ENCODE measurements at places on chromosomes 16 and 17. TPM values are rescaled to one million over a fixed set of nuclear protein-coding genes. Genes with fewer than 3 reads are reported as not detected.

SYT17 gene
- 2.4 TPM for total RNA-seq

SLC35G6 gene
- total RNA-seq, result not detected

CSF3 gene
- 0.43 TPM for total RNA-seq

- no peak for DNase-seq
These were observed 950.8 kb upstream of the GOT2 start for GRCh38 chr16:59684911-59685310.

GRCh38 chr16:13392341-13392740 is 490.9 kb downstream of the SHISA9 start:
- no peak for DNase-seq

- DNase-seq, result no peak
These were observed 145.5 kb upstream of the ASIC2 start for GRCh38 chr17:33438578-33438977.

DNA sequence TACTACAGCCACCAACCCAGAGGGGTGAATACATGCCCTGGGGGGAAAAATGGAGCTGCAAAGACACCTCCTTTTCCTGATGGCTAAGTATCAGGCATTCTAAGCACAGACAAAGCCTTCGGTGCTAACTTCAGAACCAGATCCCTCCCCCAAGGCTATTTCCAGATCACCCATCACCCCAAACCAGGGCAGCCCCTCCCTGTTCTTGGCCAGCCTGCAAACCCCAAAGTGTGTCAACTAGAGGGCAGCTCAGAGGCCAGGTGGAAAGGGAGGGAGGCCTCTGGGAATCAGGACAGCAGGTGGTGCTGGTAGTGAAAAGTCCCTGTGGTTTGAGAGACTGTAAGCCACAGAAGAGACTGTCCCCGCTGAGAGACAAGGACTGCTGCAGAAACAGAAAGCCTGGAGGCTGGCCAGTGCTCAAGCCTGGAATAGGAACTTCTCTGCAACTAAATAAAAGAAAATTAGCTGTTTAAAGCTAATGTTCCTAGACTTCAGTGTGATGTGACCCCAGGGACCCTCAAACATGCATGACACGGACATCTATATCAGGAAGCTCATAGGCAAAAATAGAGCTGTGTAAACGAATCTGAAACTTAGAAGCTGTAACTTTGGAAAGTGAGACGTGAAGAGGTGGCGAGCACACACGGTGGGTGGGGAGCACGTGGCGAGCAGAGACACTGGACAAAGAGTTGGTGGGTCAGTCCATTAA is 9.1 kb downstream of the TUBG1 start:
- DNase-seq, result no peak

DNA sequence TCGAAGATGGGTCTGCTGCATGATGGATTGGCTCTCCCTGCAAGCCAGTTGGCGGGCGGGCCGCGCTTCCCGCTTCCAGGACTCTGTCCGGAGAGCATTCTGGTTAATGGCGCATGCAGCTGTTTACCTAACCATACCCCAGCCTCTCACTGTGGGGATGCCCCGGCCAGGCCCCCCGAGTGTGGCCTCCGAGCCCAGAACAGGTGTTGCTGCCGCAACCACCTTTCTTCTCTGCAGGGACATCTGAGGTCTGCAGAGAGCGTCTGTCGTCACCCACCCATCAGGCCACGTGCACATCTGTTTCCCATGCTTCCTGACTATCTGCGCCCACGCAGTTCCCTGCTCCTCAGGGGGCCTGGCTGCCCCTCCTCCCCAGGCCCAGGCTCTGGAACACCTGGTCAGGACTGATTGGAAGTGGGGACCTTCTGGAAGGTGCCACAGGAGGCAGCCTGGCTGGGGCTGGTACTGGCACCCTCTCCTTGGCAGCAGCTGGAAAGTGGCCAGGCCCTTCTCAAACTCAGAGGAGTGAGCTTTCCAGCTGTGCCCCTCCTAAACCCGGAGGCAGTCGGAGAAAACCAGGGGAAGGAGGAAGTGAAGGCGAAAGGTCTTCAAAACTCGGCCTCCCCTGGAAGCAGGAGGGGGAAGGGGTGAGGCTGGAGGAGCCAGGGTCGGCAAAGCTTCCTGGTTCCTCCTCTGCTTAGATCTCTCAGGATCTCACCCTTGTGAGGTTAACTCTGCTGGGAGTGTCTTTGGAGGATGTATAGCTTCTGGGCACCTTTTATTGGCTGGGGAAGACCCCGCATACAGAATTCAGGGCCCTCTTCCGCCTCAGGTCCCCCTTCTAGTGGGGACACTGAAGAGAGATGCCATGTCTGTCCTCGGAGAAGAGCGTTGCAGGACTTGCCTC is 64.5 kb upstream of the CIBAR2 start:
- no peak for DNase-seq

DNA sequence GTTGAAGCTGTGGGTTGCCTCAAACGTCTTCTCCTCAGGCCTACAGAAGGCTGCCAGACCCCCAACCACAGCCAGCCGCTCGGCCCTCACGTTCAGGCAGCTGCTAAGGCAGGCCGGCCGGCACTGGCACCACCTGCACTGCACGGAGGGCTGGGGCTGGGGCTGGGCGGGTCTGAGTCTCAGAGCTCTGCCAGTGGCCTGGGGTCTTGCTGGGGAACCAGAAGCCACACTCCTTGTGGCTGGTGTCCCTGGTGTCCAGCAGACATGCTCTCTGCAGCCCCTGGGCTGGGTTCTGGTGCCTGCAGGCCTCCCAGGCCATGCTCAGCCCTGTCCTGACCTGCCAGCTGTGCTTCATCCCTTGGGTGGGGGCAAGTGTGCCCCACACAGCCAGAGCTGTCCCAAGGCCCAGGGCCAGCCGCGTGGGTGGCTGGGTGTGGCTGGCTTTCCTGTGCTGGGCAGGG is 42.0 kb downstream of the BAHCC1 start:
- no peak for DNase-seq

GRCh38 chr16:8887952-8888560 is 5.9 kb downstream of the LITAFD start:
- DNase-seq, result no peak

DNA sequence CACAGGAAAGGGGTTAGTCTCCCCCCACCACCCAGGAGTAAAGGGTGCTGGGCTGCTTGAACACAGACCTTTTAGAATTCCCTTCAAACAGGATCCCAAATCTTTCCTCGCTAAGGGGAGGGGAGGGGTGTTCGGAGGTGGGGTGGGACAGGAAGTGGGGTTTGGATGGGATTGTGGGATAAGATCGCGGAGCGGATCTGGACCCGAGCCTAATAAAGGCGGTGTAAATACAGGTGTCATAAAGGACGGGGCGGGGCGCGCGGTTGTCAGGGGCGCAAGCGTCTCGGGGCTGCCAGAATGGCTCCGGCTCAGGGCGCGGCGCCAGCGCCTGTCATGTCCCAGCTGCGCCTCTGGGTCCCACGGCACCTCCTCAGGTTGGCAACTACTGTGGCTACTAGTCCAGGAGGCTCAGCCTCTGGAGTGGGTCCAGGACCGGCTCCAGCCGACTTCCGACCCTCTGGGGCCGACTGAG is 59.8 kb upstream of the FBXO47 start:
- DNase-seq, result no peak

DNA sequence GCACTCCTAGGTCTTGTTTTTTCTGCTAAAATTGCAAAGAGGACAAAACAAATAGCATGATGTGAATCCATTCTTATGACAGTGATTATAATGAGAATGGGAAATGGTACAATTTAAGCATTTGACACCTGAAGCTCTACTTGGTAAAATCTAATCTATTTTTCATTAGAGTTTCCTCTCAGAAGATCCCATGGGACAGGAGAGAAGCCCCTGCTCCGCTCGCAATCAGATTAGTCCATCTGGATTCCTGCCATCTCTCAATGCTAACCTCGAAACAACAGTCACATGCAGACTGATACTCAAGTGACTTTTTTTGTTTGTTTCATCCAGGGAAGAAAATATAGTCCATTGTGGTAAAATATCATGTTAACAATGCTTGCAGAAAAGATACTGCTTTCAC is 107.4 kb upstream of the TOM1L1 start:
- DNase-seq, result no peak

GRCh38 chr17:35866341-35866950 is 2.2 kb downstream of the HEATR9 start:
- no peak for DNase-seq

DNA sequence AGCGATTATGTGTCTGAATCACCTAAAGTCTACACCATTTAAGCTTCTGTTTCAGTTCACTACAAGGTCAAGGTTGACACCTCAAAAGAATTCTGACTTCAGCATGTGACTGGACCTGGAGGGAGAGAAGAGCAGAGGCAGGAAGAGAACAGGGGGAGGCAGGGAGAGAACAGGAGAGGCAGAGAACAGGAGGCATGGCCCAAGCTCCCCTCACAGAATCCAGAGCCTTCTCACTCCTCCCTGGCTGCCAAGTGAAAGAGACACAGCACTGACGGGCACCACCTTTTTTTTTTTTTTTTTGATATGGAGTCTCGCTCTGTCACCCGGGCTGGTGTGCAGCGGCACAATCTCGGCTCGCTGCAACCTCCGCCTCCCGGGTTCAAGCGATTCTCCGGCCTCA is 11.4 kb downstream of the GGA2 start:
- DNase-seq, result no peak

All from ascending aorta (tissue), 2 donors.